Esophagus mucosa (tissue), 1 donor: ENCODE measurements at places on chromosomes 6 and 20. TPM values are rescaled to one million over a fixed set of nuclear protein-coding genes. Genes with fewer than 3 reads are reported as not detected.

TNFRSF6B gene
- 4.5 TPM for total RNA-seq

HLA-DQB1 gene
- total RNA-seq, result 1.1 TPM

ABHD16B gene
- total RNA-seq, result not detected

SIRPA gene
- total RNA-seq, result 15.1 TPM

CD93 gene
- 7.9 TPM for total RNA-seq

TRPC4AP gene
- total RNA-seq, result 29.8 TPM

TGM3 gene
- total RNA-seq, result 1,379 TPM
